AG20443 (cell line): ENCODE measurements at places on chromosomes 3 and 15.
A peak's percentile ranks its signal among the peaks of the same experiment; 100 is the strongest.

DNA sequence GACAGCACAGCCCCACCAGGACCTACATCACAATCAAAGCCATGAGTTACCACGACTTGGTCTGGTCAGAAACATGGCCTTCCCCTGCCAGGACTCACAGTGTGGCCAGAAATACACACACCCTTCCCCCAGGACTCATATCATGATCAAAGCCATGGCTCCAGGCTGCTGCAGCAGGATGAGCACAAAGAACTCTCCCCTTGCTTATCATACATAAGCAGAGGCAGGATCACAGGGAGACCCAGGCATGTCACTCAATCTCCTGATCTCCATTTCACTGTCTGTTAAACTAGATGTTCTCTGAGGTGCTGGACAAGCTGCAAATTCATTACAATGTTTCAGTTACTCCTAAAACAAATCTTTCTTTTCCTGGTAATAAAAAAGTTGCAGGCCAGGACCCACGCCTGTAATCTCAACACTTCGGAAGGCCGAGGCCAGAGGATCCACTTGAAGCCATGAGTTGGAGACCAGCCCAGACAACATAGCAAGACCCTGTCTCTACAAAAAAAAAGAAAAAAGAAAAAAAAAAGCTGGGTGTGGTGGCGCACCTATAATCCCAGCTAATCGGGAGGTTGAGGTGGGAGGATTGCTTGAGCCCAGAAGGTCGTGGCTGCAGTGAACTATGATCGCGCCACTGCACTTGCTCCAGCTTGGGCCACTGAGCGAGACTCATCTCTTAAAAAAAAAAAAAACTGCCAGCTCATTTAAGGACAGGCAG is 1.2 kb downstream of the PFKFB4 start:
- DNase-seq, result no peak

GRCh38 chr15:43118829-43119228 is 13.0 kb upstream of the UBR1 start:
- no peak for DNase-seq

GRCh38 chr3:127206154-127206553 is 13.2 kb downstream of the PRR23E start:
- peak; percentile 3 for DNase-seq

GRCh38 chr3:31748933-31749295 is 216.2 kb downstream of the STT3B start:
- DNase-seq, result no peak

DNA sequence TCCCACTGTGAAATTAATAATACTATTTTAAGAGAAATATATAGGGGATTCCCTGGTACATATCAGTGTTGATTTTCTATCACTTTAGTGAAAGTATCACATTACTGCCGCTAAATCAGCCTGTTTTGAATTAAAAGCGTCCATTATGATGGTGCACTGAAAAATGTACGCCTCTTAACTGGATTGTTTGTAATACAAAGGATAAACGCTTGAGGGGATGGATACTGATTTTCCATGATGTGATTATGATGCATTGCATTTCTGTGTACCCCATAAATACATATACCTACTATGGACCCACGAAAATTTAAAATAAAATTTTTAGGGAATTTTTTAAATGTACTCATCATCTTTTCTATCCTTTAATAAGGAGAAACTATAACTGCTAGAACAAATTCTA is 478.6 kb downstream of the MAGI1 start:
- DNase-seq, result no peak

DNA sequence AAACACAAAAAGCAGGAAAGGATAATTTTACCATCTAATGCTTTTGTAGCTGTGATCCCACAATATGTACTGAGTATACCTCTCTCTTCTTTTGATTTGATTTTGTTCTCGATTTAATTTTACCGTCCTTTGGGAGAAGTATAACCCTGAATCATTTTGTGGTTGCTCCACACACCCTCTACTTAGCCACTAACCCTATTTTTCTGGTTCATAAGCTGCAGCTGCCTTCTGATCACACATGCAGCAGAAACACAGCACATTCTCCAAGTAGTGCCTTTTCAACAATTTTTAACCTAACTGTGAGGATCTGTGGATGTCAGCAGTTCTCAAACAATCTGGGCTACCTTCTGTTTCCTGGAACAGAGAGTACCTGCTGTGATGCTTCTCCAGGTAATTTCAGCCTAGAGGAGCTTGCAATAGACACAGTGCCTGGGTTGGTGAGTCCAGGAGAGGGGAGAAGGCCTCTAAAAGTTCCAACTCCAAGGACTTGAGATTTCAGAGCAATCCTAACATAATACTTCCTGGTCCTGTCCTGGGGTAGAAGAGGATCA is 40.3 kb downstream of the HGD start:
- DNase-seq, result no peak
